ENCODE measurements at places on chromosomes 7 and 10.

GRCh38 chr10:14659626-14660196 is 115.0 kb downstream of the FAM107B start:
- DNase-seq: no peak

GRCh38 chr10:12559578-12560178 is 210.3 kb downstream of the CAMK1D start:
- DNase-seq: no peak

- no peak for DNase-seq
These were observed 133.0 kb upstream of the TNS3 start for GRCh38 chr7:47714669-47715607.

DNA sequence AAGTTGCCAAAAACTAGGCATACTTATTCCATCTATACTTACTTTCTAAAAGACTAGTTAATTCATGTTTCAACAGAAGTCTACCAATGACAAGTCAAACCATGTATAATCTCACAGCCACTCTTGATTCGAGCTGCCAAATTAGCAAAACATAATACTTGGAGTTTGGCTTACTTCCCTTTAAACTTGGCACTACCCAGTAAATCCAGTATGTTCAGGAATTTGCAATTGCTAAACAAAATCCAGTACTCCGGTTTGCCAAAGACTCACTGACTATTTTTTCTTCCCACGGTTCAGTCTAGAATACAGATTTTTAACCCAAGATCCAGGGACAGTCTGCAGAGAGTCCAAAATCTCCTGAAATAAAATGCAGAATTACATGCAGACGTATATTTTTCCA is 4.6 kb downstream of the OAT start:
- no peak for DNase-seq

DNA sequence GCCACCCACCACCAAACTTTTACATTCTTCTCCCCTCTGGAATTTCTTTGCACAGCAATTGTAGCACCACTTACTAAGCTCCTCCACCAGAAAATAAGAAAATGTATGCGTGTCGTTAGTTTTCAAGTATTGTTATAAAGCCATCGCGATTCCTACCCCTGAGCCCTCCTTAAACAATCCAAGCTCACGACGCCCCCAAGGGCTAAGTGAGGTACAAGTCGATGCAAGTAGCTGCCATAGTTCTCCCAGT is 1.3 kb downstream of the FRAT2 start:
- no peak for DNase-seq

DNA sequence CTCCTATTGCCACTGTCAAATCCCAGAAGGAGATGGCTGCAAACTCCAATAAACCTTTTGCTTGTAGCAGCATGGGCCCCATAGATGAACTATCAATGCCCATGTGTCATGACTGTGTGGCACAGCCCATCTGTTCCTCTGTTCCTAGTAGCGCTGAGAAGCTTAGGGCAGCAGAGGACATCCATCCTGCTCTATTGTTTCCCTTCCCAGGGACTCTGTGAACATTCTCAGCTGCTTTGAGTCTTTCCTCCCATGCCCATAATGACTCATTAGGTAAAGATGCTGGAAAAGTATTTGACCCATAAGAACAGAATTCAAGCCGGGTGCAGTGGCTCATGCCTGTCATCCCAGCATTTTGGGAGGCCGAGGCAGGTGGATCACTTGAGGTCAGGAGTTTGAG is 28.3 kb downstream of the STMP1 start:
- DNase-seq: no peak

- DNase-seq: no peak
These were observed 66.1 kb upstream of the RNF148 start for GRCh38 chr7:122768827-122769226.

DNA sequence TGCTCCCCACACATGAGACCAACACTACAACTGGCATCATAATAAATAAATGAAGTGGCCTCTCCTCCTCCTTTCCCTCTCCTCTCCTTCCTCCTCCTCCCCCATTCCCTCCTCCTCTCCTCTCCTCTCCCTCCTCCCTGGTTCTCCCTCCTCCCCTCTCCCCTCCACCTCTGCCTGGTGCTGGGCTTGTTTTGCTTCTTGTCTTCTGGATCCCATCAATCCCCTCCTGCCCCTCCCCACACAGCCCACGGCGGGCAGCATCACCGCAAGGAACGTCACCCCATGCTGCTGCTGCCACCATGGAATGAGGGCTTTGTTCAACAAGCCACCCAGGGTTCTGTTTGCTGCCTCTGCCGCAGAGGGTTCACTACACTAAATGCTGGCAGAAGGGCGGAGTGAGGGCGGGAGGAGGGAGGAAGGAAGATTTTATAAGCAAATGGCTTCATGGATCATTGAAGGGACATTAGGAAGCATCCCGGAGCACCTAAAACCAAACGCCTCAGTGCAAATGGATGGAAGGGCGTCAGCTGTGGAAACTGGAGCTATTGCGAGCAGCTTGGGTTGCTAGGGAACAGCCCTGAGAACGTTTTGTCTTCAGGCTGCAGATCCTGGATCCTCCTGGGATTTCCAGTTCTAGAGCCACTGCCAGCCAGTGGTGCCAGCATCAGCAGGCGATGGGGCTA is 379.7 kb upstream of the ZMIZ1 start:
- no peak for DNase-seq

DNA sequence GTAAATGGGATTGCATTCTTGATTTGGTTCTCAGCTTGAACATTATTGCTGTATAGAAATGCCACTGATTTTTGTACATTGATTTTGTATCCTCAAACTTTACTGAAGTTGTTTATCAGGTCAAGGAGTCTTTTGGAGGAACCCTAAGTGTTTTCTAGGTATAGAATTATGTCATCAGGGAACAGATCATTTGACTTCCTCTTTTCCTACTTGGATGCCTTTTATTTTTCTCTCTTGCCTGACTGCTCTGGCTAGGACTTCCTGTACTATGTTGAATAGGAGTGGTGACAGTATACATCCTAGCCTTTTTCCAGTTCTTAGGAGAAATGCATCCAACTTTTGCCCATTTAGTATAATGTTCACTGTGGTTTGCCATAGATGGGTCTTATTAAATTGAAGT is 48.8 kb downstream of the ANXA8 start:
- DNase-seq: no peak

GRCh38 chr7:140587243-140587642 is 53.4 kb downstream of the DENND2A start:
- DNase-seq: no peak

- no peak for DNase-seq
These were observed 19.2 kb downstream of the ITPRIP start for GRCh38 chr10:104318810-104319741.

DNA sequence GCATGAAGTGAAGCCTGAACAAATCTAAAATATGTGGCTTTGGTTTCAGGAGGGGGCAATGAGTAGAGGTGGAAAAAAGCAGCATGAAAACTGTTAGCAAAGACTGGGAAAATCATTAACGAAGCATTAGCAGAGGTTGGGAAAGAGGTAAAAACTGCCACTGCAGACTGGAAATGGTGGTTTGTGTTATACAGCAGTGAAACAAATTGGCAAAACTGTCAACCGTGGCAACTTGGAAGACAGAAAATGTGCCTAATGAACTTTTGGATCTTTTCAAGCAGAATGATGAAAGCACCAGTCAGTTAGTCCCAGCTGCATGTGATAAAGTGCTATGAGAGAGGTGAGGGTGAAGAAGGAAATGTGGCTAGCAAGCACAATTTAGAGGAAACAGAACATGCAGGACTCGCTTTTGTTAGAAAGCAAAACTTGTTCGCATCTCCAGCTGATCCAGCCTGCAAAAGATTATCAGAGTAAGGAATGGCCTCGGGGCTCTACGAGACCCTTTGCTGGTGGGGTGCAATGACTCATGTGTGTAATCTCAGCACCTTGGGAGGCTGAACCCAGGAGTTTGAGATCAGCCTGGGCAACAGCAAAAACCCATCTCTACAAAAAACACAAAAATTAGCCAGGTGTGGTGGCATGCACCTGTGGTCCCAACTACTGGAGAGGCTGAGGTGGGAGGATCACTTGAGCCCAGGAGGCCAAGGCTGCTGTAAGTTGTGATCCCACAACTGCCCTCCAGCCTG is 45.7 kb downstream of the SKIDA1 start:
- DNase-seq: no peak

- DNase-seq: no peak
These were observed 45.7 kb downstream of the COL28A1 start for GRCh38 chr7:7490003-7490402.

GRCh38 chr7:115008465-115009114 is 86.7 kb downstream of the MDFIC start:
- no peak for DNase-seq

- DNase-seq: no peak
These were observed 781 bp upstream of the GRM8 start for GRCh38 chr7:127253281-127254162.

DNA sequence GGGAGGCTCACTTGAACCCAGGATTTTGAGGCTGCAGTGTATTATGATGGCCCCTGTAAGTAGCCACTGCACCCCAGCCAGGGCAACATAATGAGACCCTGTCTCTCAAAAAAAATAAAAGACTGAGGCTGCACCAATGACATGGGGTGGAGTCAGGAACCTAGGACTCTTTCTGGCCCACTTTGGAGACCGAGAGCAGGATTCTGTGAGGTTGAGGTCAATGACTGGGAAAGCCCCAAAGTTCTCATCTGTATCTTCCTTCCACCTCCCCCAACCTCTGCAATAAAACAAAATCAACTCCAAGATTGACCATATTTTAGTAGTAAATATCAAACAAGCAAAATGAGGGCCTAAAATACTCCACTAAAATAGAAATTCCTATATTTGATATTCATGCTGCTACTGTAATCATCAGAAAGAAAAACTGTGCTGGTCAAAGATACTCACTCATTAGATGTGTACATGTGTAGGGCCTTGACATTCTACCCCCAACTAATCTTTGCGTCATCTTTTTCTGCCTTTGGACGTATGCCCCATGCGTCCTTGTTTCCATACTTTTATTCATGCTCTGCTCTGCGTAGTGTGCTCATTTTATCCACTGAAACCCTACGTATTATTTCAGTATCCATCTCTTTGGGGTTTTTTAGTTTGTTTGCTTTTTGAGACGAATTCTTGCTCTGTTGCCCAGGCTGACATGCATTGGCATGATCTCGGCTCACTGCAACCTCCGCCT is 23.8 kb downstream of the WBP1L start:
- DNase-seq: no peak

- DNase-seq: no peak
These were observed 308.9 kb upstream of the POM121L12 start for GRCh38 chr7:52726493-52726892.

DNA sequence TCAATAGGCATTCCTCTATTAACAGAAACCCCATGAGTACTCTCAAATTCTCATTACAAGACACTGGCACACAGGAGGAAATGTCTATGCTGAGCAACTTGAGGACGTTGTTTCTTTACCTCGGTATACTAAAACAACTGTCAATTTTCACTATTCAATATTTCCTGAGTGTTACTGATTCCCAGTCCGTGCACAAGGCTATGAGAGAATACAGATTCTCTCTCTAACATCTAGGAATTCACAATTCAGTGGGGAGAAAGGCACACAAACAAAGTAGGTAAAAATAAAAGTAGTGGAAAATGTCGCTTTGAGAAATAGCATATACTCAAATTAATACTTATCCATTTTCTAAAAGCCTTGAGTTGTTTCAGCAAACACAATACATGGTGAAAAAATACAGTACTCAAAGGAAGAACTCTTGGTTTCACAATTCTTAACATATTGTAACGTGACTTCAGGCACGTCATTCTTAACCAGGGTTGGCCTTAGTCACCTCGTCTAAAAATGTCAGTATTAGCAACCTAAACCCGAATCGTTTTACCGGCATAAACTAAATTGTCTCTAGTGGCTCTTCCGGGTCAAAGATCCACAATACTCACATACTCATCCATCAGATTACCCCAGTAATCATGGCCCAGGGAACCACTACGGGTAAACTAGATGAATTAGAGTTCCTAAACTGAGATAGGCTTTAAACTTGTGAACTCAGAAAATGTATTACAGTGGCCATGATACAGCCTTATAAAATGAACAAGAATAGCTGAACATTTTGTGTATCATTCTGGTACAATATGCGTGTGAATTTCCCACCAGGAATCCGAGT is 1.5 kb downstream of the IPMK start:
- no peak for DNase-seq

DNA sequence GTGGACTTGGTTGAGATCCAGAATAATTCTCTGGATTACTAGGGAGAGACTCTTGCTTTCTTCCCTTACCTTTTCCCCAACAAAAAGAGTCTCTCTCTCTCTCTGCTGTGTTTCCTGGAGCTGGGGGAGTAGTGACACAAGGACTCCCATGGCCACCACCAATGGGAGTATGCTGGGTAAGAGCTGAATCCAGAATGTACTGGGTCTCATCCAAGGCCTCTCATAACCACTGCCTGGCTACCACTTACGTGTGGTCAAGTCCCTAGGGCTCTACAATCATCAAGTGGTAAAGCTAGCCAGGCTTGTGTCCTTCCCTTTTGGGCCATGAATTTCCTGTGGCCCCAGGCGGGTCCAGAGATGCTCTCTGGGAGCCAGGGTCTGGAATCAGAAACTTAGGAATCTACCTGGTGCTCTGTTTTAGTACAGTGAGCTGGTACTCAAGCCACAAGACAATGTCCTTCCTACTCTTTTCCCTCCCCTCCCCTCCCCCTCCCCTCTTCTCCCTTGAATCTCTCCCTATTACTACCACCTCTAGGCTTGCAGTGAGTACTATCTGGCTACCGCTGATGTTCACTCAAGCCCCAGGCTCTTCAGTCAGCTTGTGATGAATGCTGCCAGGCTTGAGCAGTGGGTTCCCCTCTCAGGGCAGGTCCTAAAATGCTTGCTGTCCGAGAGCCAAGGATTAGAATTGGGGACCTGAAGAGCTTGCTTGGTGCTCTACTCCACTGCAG is 196.6 kb downstream of the BBS9 start:
- DNase-seq: no peak

- DNase-seq: no peak
These were observed 504.8 kb downstream of the NXPH1 start for GRCh38 chr7:8938044-8938805.

DNA sequence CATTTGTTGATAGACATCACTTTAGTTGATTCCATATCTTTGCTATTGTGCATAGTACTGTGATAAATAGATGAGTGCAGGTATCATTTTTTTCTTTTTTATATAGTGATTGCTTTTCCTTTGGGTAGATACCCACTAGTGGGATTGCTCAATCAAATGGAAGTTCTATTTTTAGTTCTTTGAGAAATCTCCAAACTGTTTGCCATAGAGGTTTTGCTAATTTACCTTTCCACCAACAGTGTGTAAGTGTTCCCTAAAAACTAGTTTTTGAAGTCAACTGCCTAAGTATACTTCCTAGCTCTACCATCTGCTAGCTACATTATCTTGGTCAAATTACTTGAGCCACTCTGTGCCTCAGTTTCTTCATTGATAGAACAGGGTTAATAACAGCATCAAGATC is 31.5 kb upstream of the RSBN1L start:
- DNase-seq: no peak

DNA sequence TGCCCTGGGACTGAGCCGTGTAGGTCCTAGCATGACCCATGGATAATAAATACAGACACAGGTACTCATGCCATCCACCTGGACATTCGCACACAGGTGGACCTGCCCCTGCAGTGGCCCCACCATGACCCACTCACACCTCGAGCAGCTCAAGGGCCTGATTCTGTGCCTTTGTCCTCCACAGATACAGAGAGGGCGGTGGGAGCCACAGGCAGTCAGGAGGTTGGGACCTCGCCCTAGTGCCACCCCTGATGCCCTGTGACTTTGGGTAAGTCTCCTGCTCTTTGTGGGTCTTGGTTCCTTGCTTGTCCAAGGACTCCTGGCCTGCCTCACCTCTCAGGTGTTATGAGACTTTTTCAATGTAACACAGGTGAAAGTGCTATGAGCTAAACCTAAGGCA is 42.9 kb downstream of the C10orf120 start:
- no peak for DNase-seq

GRCh38 chr7:93720106-93720505 is 145.6 kb upstream of the CALCR start:
- DNase-seq: no peak

GRCh38 chr10:114172216-114172615 is 1.8 kb downstream of the CCDC186 start:
- no peak for DNase-seq

Measured in stimulated activated CD4-positive, alpha-beta T cell treated with anti-CD3 and anti-CD28 coated beads, Interleukin-1b, Interleukin-23, amount 100 ng/mL, for 24 hours (primary cell).